Activated naive CD8-positive, alpha-beta T cell treated with anti-CD3 and anti-CD28 coated beads, Interleukin-2, amount 10 ng/mL, durations not matched to agents 7 days and 5 days (primary cell): ENCODE measurements at places on chromosomes 12 and 14. TPM values are rescaled to one million over a fixed set of nuclear protein-coding genes. Genes with fewer than 3 reads are reported as not detected.

NANOG gene
- total RNA-seq: not detected

ZNF410 gene
- total RNA-seq: 53.3 TPM

CAPZA3 gene
- not detected for total RNA-seq

ZNF26 gene
- 22.5 TPM for total RNA-seq

RASSF8 gene
- total RNA-seq: 0.91 TPM

LBHD2 gene
- total RNA-seq: not detected

CMTM5 gene
- total RNA-seq: not detected

MED6 gene
- total RNA-seq: 52.8 TPM

CLEC2D gene
- 301 TPM for total RNA-seq

PLXNC1 gene
- total RNA-seq: 40.6 TPM

SLC5A8 gene
- total RNA-seq: not detected

SPRING1 gene
- 26.7 TPM for total RNA-seq

FOXN4 gene
- total RNA-seq: not detected

NOS1 gene
- total RNA-seq: not detected

ASIC1 gene
- total RNA-seq: 33.3 TPM

ARHGDIB gene
- 1,244 TPM for total RNA-seq

CEP170B gene
- total RNA-seq: 5.7 TPM

CPM gene
- total RNA-seq: 1.6 TPM

ADAM21 gene
- total RNA-seq: not detected

IL22 gene
- not detected for total RNA-seq

HNF1A gene
- total RNA-seq: not detected

ANO6 gene
- total RNA-seq: 23.1 TPM

NRIP2 gene
- total RNA-seq: not detected

COX8C gene
- not detected for total RNA-seq

ANKRD33 gene
- not detected for total RNA-seq

PYGL gene
- 0.51 TPM for total RNA-seq

TM7SF3 gene
- total RNA-seq: 42.6 TPM

ADAMTS20 gene
- total RNA-seq: not detected

ASCL1 gene
- total RNA-seq: not detected

KCNC2 gene
- total RNA-seq: not detected

PLA2G1B gene
- total RNA-seq: not detected

AQP6 gene
- not detected for total RNA-seq

GUCY2C gene
- total RNA-seq: not detected

RBMS2 gene
- 14.5 TPM for total RNA-seq

RAD51B gene
- total RNA-seq: 50.7 TPM

MYH6 gene
- total RNA-seq: not detected

DBX2 gene
- not detected for total RNA-seq
